SJSA1 (cell line): ENCODE measurements at places on chromosomes 7 and 10. TPM values are rescaled to one million over a fixed set of nuclear protein-coding genes. Genes with fewer than 3 reads are reported as not detected.

The BHLHA15 gene
- total RNA-seq: not detected in 2 replicates

The DIP2C gene
- 14.0 and 17.5 TPM in 2 replicates for total RNA-seq

The THSD7A gene
- total RNA-seq: not detected in 2 replicates

The SUN3 gene
- total RNA-seq: 17.0 and 24.4 TPM in 2 replicates

The MACC1 gene
- total RNA-seq: not detected in 2 replicates

The TIMM23 gene
- total RNA-seq: 163 and 170 TPM in 2 replicates

The KCP gene
- total RNA-seq: not detected in 2 replicates

The GATAD1 gene
- 8.1 and 14.6 TPM in 2 replicates for total RNA-seq

The RET gene
- total RNA-seq: not detected in 2 replicates

The ASAH2B gene
- total RNA-seq: 5.7 and 7.7 TPM in 2 replicates

The LEP gene
- total RNA-seq: not detected in 2 replicates
